ENCODE measurements at places on chromosomes 2 and 18.

- DNase-seq, result no peak
Measured at GRCh38 chr2:128435576-128436478, 117.2 kb upstream of the HS6ST1 start.

- DNase-seq, result no peak
Measured at GRCh38 chr2:217074576-217075255, 214.9 kb upstream of the TNP1 start.

GRCh38 chr18:79928563-79928960 is 22.9 kb downstream of the SLC66A2 start:
- DNase-seq, result no peak

DNA sequence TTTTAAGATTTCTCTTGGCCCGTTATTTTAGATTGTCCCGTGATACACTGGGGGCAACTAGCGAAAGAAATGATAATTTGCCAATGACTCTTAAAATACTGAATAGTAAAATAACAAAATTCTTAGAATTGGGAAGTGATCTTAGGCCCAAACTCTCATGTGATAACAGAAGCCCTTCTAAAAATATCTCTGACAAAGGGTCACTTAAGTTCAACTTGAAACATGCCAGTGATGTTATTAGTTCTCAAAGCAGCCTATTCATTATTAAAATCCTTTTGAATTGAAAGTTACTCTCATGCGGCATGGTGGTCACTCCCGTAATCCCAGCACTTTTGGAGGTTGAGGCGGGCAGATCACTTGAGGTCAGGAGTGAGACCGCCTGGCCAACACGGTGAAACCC is 920.9 kb downstream of the NRXN1 start:
- no peak for DNase-seq

DNA sequence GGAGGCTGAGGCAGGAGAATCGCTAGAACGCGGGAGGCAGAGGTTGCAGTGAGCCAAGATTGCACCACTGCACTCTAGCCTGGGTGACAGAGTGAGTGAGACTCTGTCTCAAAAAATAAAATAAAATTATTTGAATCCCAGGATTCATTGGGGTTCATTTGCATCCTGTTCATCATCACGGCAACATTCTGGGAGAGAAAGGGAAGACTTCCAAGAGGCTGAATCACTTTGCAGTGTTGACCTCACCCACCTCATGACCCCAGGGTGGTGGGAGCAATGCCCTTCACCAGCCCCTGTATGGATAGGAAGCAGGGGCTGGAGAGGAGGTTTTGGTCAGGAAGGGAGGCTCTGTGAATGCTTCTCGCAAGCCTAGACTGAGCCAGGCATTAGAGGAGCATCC is 195.6 kb downstream of the CTIF start:
- DNase-seq, result no peak

Measured in activated T-cell treated with anti-CD3 and anti-CD28 coated beads, Interleukin-2, amount 50 U/mL, for 72 hours (primary cell).